Activated CD4-positive, alpha-beta T cell treated with anti-CD3 and anti-CD28 coated beads, Interleukin-2, amount 50 U/mL, for 1 hour (primary cell): ENCODE measurements at places on chromosomes 11 and 22.

- DNase-seq, result no peak
These were observed 2.9 kb downstream of the FAM118B start for GRCh38 chr11:126214441-126214840.

DNA sequence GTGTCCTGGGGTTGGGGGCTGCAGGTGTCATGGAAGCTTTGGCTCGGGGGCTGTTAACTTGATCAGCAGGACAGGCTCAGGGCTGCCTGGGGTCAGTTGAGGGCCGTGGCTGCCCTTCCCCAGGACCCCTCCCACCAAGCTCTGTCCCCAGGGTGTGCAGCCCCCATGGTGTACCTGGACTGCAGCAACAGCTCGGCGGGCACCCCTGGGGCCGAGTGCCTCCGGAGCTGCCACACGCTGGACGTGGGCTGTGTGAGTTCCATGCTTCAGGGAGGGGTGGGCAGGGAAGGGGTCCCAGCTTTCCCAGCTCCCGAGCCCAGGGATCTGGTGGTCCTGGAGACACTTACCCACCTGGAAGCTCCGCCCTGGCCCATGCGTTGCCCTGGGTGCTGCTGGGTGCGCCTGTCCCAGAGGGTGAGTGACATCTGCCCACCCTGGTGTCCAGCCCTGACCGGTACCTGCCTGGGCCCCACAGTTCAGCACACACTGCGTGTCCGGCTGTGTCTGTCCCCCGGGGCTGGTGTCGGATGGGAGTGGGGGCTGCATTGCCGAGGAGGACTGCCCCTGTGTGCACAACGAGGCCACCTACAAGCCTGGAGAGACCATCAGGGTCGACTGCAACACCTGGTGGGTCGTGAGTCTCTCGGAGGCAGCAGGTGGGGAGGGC, 11.3 kb downstream of the MUC5B start:
- DNase-seq, result no peak

GRCh38 chr22:27692243-27692642, 109.3 kb downstream of the MN1 start:
- DNase-seq, result no peak

- DNase-seq, result no peak
These were observed 7.9 kb downstream of the C11orf96 start for GRCh38 chr11:43950311-43950855.

- no peak for DNase-seq
These were observed 26.6 kb downstream of the RELT start for GRCh38 chr11:73402834-73403185.
